CD8-positive, alpha-beta T cell (primary cell): ENCODE measurements at places on chromosomes 1 and 21.

- no peak for DNase-seq
Observed at GRCh38 chr1:187267827-187268226, 439.1 kb downstream of the PLA2G4A start.

DNA sequence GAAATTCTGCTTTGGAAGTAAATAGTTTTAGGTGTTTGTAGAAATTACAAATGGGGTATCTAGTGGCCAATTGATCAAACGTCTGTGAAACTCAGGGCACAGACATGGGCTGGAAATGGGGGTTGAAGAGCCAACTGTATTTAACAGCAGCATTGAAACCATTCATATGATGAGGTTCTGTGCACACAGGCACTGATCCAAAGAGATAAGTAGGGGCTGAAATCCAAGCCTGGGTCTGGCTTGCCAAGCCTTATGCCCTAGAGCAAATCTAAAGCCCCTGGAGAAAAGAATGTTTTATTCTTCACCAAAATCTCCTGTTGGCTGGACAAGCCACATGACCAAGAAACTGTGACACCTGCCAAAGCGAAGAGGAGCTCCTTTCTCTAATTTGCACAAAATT, 67.6 kb upstream of the ST6GALNAC5 start:
- DNase-seq, result no peak

DNA sequence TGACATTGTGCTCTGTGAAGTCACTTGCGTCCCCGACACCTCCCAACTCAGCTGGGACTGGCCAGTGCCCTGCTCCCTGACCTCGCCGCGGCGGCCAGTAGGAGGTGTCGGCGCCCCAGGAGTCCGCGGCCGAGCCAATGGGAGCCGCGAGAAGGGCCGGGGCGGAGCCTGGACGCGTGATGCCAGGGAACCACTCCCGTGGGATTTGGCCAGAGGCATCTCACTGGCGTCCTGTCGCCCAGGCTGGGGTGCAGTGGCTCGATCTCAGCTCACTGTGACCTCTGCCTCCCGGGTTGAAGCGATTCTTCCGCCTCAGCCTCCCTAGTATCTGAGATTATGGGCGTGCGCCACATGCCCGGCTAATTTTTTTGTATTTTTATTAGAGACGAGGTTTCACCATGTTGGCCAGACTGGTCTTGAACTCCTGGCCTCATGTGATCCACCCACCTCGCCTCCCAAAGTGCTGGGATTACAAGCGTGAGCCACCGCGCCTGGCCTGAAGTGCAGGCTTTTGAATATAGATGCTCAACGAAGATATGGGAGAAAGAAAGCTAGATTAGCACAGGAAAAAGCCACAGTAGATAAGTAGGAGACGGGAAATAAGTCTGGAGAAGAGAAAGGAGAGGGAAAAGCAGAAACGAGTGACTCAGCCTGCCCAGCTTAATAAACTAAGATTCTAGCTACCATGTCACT, 38.0 kb downstream of the ZBTB8OS start:
- DNase-seq, result peak; percentile 36

DNA sequence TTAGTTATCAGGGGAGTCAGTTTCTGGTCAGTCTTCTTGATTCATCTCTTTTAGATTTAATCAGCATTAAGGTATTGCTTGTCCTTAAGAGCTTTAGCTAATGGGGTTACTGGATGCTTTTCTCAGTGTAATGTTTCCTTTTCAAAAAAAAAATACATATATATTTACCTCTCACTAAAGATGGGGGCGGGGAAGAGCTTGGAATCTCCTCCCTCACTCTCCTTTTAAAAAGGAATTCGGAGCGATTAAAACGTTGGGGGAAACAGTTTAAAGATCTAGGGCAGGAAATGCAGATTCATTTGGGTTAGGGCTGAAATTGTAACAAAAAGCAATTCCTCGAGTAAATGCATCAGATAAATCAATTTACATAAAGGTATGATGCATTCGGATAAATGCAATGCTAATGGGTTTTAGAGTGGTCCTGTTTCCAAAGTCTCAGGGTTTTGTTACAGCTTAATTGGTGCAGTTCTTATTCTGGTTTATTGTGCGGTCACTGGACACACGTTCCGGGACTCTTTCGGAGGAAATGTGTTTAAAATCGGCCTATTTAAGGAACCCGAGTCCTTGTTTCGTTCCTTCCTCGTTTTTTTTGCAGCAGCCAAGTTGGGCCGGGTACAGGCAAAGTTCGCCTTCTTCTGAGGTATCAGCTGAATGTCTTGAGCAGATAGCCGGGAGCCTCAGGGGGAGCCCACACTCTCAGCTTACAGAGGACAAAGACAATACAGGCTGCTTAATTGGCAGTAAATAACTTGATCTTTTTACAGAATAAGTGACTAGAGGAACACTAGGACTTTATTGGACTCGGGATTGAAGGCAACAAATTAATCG, 1.6 kb downstream of the LMO4 start:
- DNase-seq, result no peak
